ENCODE measurements at places on chromosomes 5 and 9. TPM values are rescaled to one million over a fixed set of nuclear protein-coding genes. Genes with fewer than 3 reads are reported as not detected.

- H3K27me3 ChIP-seq: no peaks in the 10 kb centered on the region
- no peak for DNase-seq
- no peaks in the 10 kb centered on the region for H3K36me3 ChIP-seq
- H3K4me1 ChIP-seq: peaks cover 15% of the 10 kb centered on the region
- no peak overlapping the region for H3K4me3 ChIP-seq
These were observed 44.1 kb upstream of the CDKN2B start for GRCh38 chr9:22053178-22053577.

DNA sequence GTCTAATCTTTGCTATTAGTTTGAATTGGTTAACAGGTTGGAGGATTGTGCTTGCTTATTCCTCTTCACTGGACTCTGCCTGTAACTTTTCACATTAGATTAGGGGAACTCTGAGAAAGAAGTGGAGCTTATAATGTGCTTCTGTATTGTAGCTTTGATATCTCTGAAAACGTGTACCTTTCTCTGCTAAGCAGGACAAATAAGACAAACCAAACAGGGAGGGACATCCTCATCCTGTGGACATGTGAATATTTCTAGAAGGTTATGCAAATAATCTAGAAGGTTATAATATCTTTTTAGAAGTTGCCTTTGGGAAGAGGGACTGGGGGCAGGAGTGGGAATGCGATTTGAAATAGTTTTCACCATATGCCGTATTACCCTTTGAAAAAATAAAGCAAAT is 11.7 kb downstream of the IQGAP2 start:
- H3K4me3 ChIP-seq: no peak overlapping the region
- H3K27ac ChIP-seq: no peak overlapping the region
- no peaks in the 10 kb centered on the region for H3K27me3 ChIP-seq
- peaks cover 16% of the 10 kb centered on the region for H3K4me1 ChIP-seq
- DNase-seq: no peak

- no peaks in the 10 kb centered on the region for H3K36me3 ChIP-seq
- H3K4me3 ChIP-seq: peak within 1 kb of the TSS; percentile 72
- peak; percentile 90 for DNase-seq
- H3K4me1 ChIP-seq: peaks cover 9% of the 10 kb centered on the region
These were observed at the start of gene MARVELD2 for GRCh38 chr5:69414885-69415583. Gene MARVELD2 (plus strand): TSS chr5:69415116. CDS start chr5:69419386, 4,270 bp downstream.

- H3K4me1 ChIP-seq: peaks cover 12% of the 10 kb centered on the region
- peak; percentile 41 for DNase-seq
These were observed 44.0 kb upstream of the RNU6ATAC start for GRCh38 chr9:134208310-134208841.

Gene TTC33
- total RNA-seq: 16.3 TPM

DNA sequence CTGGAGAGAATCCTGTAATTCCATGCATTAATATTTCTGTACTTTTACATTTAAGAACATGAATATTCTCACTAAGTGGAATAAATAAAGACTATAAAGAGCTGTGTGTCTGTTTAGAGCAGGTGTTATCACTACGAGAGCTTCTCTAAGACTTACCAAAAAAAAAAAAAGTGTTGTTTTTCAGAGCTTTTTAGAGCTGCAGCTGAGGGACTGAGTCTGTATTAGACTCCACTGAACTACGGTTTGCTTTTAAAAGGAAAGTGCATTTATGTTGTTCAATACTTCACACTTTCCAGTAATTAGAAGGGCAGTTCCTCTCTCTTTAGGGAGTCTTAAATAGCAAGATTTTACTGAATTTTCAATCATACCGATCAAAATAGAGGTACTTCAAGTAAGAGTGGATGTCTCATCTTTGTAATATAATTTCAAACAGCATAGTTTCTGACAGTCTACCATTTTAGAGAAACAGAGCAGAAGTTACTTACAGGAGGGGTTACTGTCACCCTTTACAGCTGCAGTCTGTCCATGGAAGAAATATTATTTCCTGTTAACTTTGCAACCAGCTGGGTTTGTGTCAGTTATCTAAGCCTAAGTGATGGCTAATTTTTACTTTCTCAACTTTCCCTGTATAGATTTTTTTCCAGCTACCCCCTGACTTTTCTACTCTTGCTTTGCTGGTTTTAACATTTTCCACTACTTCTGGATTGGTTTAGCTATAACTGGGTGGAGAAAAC is 2.4 kb downstream of the SYK start:
- no peak for DNase-seq
- H3K27me3 ChIP-seq: peaks cover 12% of the 10 kb centered on the region
- H3K27ac ChIP-seq: peak overlapping the region; percentile 92
- peaks cover 100% of the 10 kb centered on the region for H3K4me1 ChIP-seq
- H3K4me3 ChIP-seq: peak overlapping the region; percentile 13

DNA sequence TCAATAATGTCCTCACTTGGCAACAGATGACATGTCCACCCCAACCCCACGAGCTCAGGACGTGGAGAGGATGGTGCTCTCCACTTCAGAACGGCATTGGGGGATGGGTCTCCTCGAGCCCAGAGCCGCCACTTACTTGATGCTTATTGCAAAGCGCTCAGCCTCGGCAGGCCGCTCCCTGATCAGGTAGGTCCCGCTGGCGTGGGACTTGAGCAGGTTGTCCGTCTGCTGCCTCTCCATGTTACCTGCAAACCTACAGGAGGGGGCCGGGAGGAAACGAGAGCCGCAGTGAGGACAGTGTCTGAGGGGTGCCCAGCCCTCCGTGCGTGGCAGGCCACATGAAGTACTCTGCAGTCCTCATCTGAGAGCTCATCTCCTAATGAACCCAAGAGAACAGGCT is 36.6 kb upstream of the SARDH start:
- H3K4me3 ChIP-seq: no peak overlapping the region
- peaks cover 92% of the 10 kb centered on the region for H3K36me3 ChIP-seq
- no peaks in the 10 kb centered on the region for H3K27me3 ChIP-seq
- H3K4me1 ChIP-seq: no peaks in the 10 kb centered on the region
- DNase-seq: peak; percentile 66

GRCh38 chr5:76402251-76402885 is 717 bp upstream of the IQGAP2 start:
- peak overlapping the region; percentile 85 for H3K4me3 ChIP-seq
- peaks cover 70% of the 10 kb centered on the region for H3K4me1 ChIP-seq
- DNase-seq: peak; percentile 88

- H3K36me3 ChIP-seq: no peaks in the 10 kb centered on the region
- no peak overlapping the region for H3K27ac ChIP-seq
- no peak for DNase-seq
- H3K27me3 ChIP-seq: no peaks in the 10 kb centered on the region
These were observed 69.4 kb upstream of the CTSL start for GRCh38 chr9:87656485-87656884.

Gene SNCB
- total RNA-seq: not detected

GRCh38 chr9:101832486-101832885 is 94.0 kb upstream of the GRIN3A start:
- no peaks in the 10 kb centered on the region for H3K36me3 ChIP-seq
- H3K4me3 ChIP-seq: no peak overlapping the region

Gene GPX8
- 6.9 TPM for total RNA-seq

DNA sequence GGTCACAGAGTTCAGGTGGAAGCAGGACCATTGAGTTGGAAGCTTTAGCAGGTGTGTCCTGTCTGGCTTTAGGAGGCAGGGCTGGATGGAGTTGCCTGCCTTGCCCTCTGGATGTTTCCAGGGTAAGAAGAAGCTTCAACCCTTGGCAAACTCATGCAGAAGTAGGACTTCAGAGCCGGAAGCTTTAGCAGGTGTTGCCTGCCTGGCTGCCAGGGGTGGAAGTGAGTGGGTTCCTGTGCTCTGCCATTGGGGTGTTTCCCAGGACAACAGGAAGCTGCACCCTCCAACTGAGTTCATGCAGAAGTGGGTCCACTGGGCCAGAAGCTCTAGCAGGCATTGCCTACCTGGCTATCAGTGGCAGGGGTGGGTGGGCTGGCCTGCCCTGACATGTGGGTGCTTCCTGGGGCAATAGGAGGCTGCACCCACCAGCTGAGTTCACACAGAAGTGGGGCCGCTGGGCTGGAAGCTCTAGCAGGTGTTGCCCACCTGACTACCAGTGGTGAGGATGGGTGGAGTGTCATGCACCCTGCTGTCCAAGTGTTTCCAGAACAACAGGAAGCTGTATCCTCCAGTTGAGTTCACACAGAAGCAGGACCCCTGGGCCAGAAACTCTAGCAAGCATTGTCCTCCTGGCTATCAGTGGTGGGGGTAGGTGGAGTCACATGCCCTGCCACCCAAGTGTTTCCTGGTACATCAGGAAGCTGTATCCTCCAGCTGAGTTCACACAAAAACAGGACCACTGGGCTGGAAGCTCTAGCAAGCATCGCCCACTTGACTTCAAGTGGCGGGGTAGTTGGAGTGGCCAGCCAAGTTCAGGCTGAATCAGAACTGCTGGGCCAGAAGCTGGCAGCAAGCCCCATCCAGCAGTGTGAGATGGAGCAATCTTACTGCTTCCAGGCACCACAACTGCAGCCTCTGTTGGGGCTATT is 24.6 kb downstream of the LOX start:
- H3K4me3 ChIP-seq: no peak overlapping the region
- H3K36me3 ChIP-seq: no peaks in the 10 kb centered on the region
- H3K4me1 ChIP-seq: no peaks in the 10 kb centered on the region
- DNase-seq: peak; percentile 65
- H3K27ac ChIP-seq: no peak overlapping the region

DNA sequence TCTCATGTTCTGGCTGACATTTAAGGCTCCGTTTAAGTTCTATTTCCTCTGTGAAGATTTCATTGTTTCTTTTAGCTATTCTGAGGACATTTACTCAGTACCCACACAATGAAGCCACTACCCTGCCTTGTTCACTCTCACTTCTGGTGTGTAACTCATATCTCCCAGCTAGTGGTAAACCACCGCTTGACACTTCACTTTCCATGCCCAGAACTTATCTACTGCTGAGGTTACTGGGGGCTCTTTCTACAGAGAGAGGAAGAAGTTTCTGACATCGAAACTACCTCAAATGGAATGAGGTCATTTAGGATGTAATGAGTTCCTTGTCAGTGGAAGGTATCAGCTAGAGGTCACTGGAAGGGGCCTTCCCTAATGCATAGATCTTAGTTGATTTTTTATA is 501.5 kb downstream of the DMAC1 start:
- H3K4me1 ChIP-seq: no peaks in the 10 kb centered on the region
- no peaks in the 10 kb centered on the region for H3K36me3 ChIP-seq
- no peaks in the 10 kb centered on the region for H3K27me3 ChIP-seq
- no peak overlapping the region for H3K27ac ChIP-seq

Gene CAMSAP1
- total RNA-seq: 20.0 TPM

- DNase-seq: no peak
- no peaks in the 10 kb centered on the region for H3K36me3 ChIP-seq
- no peak overlapping the region for H3K27ac ChIP-seq
- no peaks in the 10 kb centered on the region for H3K4me1 ChIP-seq
These were observed 4.8 kb upstream of the SHOC1 start for GRCh38 chr9:111799506-111799905.

Gene F12
- 0.92 TPM for total RNA-seq

Gene ANKRD55
- total RNA-seq: 2.5 TPM

DNA sequence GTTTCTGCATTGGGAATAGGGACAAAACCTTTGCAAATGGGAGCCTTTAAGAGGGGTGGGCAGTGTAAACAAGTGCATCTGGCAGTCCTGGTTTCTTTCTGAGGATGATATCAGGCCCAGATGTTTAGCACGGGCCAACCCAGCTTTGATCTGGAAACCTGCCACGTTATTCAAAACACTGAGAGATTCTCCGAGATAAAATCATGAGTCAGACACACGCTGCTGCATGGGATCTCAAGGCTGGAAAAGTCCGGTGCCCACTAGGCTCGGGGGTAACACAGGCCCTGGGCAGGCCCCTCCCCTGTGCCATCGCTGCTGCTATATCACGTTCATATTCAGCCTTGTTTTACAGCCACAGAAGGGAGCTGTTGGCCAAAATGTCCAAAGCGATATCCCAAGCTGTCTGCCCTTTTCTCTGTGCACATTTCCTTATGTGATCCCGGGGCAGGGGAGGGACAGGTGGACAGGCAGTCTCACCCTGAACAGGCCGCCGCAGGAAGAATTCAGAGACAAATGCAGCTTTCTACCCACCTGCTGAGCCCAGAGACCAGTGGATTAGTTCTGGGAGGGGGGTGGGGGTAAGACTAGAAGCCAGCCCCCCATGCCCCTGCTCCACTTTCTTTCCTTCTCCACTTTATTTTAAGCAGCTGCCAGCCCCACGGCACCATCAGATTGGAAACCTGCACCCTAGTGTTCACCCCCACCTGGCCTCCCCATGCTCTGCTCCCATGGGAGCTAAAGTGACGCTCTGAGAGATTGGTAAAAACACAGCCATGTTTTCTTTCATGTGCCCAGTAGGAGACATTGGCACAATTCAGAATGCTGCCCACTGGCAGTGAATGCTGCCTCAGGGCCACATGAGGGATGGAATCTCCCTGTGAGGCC is 63.1 kb downstream of the TMOD1 start:
- H3K27me3 ChIP-seq: no peaks in the 10 kb centered on the region
- H3K4me1 ChIP-seq: peaks cover 14% of the 10 kb centered on the region
- no peaks in the 10 kb centered on the region for H3K36me3 ChIP-seq
- DNase-seq: peak; percentile 42
- no peak overlapping the region for H3K4me3 ChIP-seq

Gene CBY3
- not detected for total RNA-seq

DNA sequence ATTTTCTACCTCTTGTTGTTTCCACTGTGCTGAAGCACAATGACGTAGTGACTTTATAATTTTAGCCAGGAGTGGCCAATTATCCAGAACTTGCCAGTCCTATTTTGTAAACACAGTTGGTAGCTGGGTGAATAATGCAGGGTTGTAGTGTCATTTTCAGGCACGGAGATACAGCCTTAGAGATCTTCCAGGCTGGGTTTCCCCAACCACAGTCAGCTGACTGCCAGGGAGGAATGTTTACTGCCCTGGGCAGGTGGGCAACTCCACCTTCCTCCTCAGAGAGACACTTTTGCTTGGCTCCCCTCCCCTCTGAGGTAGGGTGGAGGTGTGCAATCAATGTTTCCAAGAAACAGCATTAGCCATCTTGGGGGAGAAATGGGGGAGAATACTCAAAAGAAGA is 228.1 kb upstream of the NR4A3 start:
- H3K36me3 ChIP-seq: no peaks in the 10 kb centered on the region
- DNase-seq: no peak
- H3K4me3 ChIP-seq: no peak overlapping the region
- no peaks in the 10 kb centered on the region for H3K27me3 ChIP-seq
- H3K27ac ChIP-seq: no peak overlapping the region

Gene SLC45A2
- total RNA-seq: not detected

Gene LCP2
- 272 TPM for total RNA-seq

DNA sequence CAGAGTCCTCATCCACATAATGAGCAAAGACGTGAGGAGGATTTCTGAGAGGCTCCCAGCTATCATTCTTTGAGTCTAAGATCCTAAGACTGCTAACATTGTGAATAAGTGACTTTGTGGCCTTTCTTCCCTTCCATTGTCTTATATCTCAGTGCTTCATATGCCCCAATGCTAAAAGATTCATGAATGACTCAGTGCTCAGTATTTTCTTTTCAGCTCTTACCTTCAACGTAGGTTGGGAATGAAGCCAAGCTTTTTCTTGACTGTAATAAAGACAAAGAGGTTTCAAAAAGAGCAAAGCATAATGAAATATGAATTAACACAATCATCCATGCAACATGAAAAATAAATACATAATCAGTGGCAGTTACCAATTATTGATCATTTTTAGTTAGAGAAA is 146.4 kb downstream of the ENTREP1 start:
- H3K36me3 ChIP-seq: no peaks in the 10 kb centered on the region
- no peaks in the 10 kb centered on the region for H3K27me3 ChIP-seq
- no peak overlapping the region for H3K27ac ChIP-seq
- no peak overlapping the region for H3K4me3 ChIP-seq
- DNase-seq: no peak

Gene ZNF79
- 10.4 TPM for total RNA-seq

GRCh38 chr9:109329638-109330258 is 8.9 kb upstream of the EPB41L4B start:
- no peak overlapping the region for H3K4me3 ChIP-seq
- no peaks in the 10 kb centered on the region for H3K27me3 ChIP-seq
- no peak for DNase-seq
- no peaks in the 10 kb centered on the region for H3K4me1 ChIP-seq
